Colonic mucosa (tissue), 4 donors: ENCODE measurements at places on chromosomes 4 and X. TPM values are rescaled to one million over a fixed set of nuclear protein-coding genes. Genes with fewer than 3 reads are reported as not detected.

The FAM3A gene
- total RNA-seq = 63.1 TPM

The MAGEC3 gene
- total RNA-seq = not detected

The USP38 gene
- total RNA-seq = 39.7 TPM

The GABRG1 gene
- not detected for total RNA-seq

- no peak for DNase-seq
Observed at GRCh38 chr4:40720916-40721315, 28.8 kb upstream of the NSUN7 start.

DNA sequence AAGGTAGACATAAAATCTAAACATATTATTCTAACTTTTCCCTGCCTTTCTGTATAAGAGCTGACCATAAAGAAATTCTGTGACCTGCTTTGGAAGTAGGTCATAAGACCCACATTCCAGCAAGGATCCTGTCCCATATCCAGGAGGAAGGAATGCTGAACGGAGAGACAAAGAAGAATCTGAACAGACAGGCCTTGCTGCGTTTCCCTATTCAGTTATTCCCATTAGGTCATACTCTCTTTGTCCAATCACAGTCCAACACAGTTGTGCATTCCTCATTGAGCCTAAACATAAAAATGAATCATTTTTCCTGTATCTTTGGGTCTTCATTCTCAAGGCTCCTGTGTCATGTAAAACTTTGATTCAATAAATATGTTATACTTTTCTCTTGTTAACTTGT, 287.6 kb upstream of the TAPT1 start:
- DNase-seq = no peak

DNA sequence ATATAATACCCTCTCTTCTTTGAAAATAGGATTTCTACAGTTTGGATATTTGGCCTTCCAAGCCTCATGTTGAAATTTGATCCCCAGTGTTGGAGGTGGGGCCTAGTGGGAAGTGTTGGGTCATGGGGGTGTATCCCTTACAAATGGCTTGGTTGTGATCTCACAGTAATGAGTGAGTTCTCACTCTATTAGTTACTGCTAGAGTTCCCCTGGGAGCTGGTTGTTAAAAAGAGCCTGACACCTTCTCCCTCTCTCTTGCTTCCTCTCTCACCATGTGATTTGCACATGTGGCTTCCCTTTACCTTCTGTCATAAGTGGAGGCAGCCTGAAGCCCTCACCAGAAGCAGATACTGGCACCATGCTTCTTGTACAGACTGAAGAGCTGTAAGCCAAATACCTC, 73.9 kb downstream of the HDAC8 start:
- no peak for DNase-seq
